ENCODE measurements at places on chromosomes 4 and X.

DNA sequence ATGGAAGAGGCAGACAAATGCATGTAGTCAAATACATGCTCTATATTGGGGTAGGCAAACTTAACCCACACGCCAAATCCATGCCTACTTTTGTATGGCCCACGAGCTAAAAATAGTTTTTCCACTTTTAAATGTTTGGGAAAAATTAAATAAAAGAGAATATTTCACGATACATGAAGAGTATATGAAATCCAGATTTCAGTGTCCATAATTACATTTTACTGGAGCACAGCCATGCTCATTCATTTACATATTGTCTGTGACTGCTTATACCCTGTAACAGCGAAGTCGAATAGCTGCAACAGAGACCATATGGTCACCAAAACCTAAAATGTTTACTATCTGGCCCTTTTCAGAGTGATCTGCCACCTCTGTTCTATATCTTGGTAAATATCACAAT lies 257.4 kb upstream of the NOCT start:
- DNase-seq = no peak

GRCh38 chr4:102824398-102824797 lies 3.0 kb downstream of the UBE2D3 start:
- DNase-seq = no peak

- no peak for DNase-seq
Observed at GRCh38 chrX:83588409-83588808, 80.3 kb downstream of the POU3F4 start.

DNA sequence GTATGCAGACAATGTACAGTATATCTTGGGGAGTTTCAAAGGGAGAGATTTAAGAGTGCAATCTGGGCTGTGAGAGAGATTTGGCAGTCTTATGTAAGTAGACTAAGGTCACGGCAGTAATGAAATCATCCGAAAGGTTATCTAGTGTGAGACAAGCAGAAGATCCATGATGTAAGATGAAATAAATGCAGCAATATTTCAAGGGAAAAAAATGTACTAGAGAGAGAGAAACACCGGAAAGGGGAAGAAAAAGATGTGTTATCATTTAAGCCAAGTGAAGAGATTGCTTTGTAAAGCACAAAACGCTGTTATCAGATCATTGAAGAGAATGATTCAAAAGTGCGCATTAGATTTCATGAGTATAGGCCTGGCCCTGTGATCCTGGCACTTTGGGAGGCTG lies 88.4 kb upstream of the GUCY1A1 start:
- no peak for DNase-seq

- no peak for DNase-seq
Observed at GRCh38 chrX:21225643-21226042, 148.6 kb upstream of the CNKSR2 start.

DNA sequence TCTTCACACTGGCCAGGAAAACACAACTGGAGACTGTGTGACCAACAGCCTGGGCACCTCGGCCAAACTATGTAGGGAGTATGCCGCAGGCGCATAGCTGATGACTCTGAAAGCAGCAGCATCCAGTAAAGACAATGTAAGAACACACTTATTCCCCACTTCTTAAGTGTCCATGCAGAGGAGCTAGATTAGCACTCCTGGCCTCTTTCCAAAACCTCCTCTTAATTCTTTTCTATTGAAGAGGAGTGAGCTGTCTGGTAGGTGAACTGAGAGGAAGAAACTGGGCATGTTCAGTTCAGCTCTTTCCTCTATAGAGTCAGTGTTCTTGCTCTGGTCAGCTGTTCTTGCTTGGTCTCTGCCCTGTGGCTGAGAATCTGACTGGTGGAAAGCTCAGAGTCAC lies 21.1 kb downstream of the NMU start:
- no peak for DNase-seq

DNA sequence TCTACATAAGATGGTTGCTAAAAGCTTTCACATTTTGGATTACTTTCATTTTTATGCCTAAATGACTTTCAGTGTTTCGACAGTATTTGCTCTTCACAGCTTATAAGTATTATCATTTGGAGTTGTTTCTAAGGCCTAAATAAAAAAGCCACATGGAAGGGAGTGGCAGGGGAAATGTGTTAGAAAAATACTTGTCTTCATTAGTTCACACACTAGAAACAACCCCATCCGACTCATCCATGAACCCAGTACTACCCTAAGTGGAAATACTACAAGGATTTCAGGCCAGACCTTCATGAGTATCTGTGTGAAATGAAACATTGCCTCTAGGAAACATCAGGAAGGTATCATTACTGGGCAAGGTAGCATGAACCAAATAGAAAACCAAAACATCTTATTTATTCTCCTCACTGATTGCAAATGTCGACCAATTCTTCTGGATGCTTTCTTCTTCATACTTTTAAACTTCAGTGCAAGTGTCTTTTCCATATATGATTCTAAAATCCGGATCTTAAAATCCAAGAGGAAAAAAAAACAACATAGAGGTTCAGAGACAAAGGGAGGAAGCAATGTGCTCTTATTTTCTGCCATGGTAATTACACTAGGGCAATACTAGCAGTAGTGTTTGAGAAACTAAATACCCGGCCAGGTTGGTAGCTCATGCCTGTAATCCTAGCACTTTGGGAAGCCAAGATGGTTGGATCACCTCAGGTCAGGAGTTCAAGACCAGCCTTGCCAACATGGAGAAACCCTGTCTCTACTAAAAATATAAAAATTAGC lies 349.4 kb downstream of the ARHGAP24 start:
- DNase-seq = no peak

GRCh38 chr4:175944126-175944910 lies 121.3 kb upstream of the WDR17 start:
- no peak for DNase-seq

GRCh38 chrX:54357414-54358377 lies at the start of gene WNK3:
Gene WNK3 (minus strand): TSS chrX:54358046.
- peak; percentile 10 for DNase-seq

GRCh38 chr4:53713767-53714166 lies 122.5 kb upstream of the LNX1 start:
- DNase-seq = no peak

GRCh38 chr4:113050371-113050755 lies 910 bp downstream of the ANK2 start:
- no peak for DNase-seq

DNA sequence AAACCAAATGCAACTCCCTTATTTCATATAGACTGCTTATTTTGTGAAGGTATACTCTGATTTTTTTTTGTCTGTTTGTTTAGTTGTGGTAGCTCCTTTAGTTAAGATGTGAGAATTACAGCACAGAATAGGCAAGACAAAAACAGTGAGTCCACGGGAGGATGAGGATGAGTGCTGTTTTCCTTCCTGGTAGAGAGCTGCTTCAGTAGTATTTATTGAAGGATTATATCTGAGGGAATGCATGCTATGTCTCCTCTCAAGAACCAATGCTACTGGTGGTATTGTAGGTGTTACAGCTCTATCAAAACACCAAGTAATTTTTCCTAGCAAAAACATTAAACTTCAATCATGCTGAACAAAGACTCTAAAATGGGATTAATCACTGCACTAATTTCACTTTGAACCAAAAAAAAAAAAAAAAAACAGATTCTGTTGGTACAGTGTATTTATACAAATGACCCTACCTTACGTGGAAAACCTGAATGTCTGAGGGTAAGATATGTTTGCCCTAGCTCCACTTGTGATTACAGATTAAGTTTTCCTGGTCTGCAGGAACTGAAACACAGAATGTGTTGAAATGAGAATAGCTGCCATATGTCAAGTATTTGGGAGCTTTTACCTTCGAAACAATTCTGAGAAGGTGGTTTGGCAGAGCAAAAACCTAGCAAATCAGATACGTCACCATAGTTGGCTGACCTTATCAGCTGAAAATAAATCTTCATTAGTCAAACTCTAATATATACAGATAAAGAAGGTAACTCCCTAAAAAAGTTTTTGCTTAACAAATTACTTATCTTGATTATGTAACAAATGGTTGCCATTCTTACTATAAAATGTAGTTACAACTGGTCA lies 40.3 kb downstream of the PPP3CA start:
- DNase-seq = no peak

DNA sequence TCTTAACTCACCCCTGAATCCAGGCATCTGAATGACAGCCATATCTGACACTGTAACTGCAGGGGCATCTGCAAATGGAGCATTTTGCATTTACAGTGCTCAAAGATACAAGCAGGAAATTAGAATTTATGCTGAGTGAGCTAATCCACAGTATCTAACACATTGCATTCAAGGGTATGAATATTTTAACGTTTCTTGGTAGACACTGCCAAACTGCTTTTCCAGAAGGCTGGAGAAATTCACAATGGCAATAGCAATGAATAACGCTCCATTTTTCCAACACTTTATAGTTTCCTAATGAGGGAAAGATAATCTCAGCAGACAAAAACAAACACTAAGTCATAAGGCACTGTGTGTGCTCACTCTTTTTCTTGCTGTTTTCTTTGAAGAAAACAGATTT lies 30.9 kb downstream of the AADAT start:
- DNase-seq = no peak

DNA sequence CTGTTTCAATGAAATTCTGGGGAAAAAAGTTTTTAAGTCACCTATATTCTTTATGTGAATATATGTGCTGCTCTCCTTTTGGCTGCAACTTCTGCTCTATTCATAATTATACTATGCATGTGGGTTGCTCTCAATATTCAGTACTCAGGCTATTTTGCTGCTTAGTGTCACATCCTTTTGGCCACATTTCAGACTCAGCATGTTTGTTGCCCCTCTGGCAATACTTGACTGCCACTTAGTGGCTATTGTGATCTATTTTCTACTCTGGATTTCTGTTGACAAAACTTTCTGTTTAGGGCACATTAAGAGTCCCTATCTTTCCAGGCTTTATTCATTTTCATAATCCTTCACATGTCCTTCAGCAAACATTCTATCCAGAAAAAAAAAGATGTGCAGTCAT lies 15.8 kb upstream of the CT45A1 start:
- DNase-seq = no peak

DNA sequence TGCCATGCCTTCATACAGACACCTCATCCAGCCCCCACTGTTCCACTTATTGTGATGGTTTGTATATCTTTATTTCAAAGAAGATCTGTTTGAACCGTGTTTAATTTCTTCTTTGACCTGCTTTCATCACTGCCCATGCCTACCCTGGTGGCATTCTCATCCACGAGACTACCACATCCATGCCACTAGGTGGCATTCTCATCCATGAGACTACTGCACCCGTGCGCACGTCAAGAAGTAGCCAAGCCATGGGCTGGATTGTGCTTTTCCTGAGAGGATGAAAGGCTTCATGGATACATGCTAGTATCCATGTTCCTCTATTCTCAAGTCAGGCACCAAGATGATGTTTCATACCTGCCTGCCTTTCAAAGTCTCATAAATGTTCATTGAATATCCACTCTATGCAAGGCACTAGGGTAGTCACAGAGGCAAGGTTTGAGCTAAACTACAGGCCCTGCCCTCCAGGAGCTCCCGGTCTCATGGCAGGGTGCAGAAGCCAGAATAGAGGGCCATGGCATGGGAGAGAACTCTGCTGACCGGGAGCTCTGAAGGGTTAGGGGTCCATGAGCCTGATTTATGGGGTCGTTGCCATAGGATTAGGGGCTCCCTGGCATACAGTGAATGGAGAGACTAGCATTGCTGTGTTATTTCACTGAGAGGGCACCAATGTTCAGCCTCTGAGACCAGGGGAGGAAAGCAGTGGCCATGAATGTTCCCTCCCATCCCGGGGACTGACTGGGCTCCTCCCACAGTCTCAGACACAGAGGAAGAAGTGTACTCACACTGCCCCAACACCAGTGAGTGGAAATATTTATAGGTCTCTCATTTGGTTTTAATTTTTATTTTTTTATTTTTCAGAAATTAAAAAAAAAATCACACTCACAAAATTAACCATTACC lies 24.8 kb upstream of the EOLA2 start:
- DNase-seq = no peak

DNA sequence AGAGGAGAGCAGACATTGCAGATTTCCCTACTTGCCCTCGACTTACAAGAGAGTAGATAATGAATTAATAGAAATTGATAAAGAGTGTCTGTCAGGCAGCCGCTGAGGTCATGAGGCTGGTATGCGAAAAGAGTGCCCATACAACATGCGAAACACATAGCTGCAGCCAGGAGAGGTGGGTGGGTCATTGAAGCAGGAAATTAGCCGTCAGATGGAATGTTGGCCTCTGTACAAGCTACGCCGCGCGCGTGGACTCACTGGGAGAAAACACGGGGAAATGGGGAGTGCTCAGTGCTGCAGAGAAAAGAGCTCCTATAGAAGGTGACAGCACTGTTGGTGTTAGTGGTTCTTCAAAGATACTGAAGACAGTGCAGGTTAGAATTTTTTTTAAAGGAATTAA lies 125.1 kb downstream of the RAPGEF2 start:
- DNase-seq = no peak

DNA sequence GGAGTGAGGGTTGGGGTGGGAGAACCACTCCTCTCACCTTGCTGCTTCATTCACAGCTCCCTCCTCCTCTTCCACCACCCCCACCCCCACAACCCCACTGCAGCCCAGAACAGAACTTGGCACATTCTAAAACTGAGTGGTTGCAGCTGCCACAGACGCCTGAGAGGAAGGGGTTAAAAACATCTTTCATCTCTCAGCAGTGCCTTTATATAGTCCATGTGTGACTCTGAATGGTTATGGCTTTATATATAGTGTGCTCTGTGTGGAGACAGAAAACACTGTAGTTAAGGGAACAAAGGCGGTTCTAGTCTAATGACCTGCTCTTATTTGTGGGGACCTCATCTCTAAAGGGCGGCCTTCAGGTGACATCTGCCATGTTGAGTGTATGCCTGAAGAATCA lies 144.8 kb downstream of the BCOR start:
- DNase-seq = no peak

GRCh38 chr4:7902101-7902553 lies 37.5 kb downstream of the AFAP1 start:
- no peak for DNase-seq

- DNase-seq = no peak
Observed at GRCh38 chr4:74990276-74990875, 57.5 kb downstream of the PARM1 start.

DNA sequence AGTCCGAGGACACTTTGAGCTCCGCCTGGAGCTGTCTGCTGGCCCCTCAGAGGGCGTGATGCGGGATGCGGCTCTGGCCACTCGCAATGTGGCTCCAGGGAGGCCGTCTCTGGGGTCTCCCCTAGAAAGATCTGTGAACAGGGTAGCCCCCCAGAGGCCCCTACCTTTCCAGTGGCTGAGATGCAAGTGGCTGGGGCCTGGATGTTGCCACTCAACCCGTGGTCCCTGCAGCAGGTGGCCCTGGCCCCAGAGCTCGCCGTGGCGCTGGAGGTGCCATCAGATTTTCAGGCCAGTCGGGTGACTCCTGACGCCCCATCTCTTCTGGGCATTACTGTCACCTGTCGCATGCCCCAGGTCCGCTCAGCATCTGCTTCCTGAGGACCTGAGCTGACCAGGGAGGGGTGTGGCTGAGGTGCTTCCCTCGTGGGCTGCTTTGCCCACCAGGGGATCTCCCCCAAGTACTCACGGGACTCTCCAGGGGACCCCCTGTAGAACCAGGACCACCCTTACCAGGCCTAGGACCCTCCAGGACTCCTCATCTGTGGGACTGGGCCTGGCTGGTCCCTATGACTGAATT lies 102.1 kb upstream of the LRPAP1 start:
- DNase-seq = no peak

GRCh38 chrX:123964156-123964834 lies 2.8 kb downstream of the STAG2 start:
- no peak for DNase-seq
